HFFc6 (cell line): ENCODE measurements at places on chromosomes 3 and 15. TPM values are rescaled to one million over a fixed set of nuclear protein-coding genes. Genes with fewer than 3 reads are reported as not detected.

DNA sequence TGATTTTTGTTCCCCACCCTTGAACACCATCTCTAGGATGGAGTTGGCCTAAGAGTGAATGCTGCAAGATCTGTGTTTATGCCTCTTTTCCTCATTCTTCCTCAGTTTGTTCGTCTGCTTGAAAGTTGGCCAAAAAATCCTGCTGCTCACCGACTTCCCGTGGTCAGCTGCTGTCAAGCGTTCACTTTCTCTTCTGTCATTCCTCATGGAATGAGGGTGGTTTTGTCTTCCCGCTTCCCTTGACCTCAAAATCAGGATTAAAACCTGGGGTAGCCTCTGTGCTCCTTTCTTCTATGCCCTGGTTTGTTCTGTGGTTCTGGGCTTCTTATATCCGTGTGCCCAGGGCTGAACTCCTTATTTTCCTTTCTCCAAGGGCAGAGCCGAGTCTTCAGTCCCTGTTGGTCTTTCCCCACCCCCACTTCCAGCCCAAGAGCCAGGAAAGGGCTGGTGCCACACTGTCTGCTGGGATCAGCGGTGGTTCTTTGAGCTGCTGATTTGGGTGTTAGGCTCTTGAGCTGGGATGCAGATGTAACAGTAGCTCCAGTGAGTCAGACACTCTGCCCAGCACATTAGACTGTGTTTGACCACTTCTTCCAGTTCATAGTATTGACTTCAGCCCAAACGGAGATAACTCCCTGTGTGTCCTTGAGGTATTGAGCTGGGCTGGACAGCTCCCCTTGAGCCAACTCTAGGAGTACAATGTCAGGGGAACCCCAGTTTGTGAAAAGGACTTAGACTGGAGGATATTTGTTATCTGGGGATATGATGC is 2.3 kb downstream of the SERF2 start:
- DNase-seq, result peak; percentile 82
- peak overlapping the region; percentile 98 for H3K27ac ChIP-seq
- peaks cover 62% of the 10 kb centered on the region for H3K36me3 ChIP-seq
- H3K27me3 ChIP-seq, result peaks cover 13% of the 10 kb centered on the region
- peaks cover 61% of the 10 kb centered on the region for H3K4me1 ChIP-seq

Gene TEX9
- 0.66 to 1.4 TPM (median 1.1 TPM) in 3 replicates for total RNA-seq

GRCh38 chr3:187770224-187770623 is 25.0 kb upstream of the BCL6 start:
- DNase-seq, result no peak
- no peaks in the 10 kb centered on the region; the same call in 1 of the 2 replicates for H3K36me3 ChIP-seq
- peaks cover 32% of the 10 kb centered on the region for H3K4me1 ChIP-seq
- no peaks in the 10 kb centered on the region for H3K27me3 ChIP-seq

- H3K27me3 ChIP-seq, result no peaks in the 10 kb centered on the region; the same call in 1 of the 2 replicates
- H3K4me3 ChIP-seq, result no peak overlapping the region
- H3K36me3 ChIP-seq, result no peaks in the 10 kb centered on the region
Observed at GRCh38 chr3:26058901-26059321, 269.0 kb downstream of the OXSM start.

DNA sequence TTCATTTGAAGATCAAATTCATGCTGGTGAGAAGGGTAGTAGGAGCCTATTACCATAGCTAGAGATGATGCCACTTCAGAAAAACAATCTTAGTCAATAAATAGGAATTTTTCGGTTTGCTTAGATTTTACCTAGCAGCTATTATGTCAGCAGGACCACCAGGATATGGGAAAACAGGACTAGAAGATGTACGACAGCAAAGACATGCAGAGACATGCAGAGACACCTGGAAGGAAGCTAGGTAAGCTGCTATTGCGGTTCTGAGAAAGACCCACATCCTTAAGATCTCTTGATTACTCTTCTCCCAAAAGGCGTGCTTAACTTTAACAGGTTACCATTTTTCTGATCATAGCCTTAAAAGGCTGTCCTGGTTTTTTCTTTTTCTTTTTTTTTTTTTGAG is 64.8 kb upstream of the THSD4 start:
- H3K27me3 ChIP-seq, result 0 out of 2 replicates have a peak, but pooled peaks cover 2% of the 10 kb centered on the region
- H3K36me3 ChIP-seq, result peaks cover 28% of the 10 kb centered on the region
- no peak for DNase-seq
- H3K4me1 ChIP-seq, result peaks cover 92% of the 10 kb centered on the region
- peak overlapping the region; percentile 84 for H3K27ac ChIP-seq
- no peak overlapping the region for H3K4me3 ChIP-seq

- DNase-seq, result no peak
- H3K27me3 ChIP-seq, result peaks cover 12% of the 10 kb centered on the region
- H3K4me1 ChIP-seq, result peaks cover 38% of the 10 kb centered on the region
- H3K36me3 ChIP-seq, result peaks cover 68% of the 10 kb centered on the region
Observed at GRCh38 chr15:82536409-82537350, 3.6 kb downstream of the RPS17 start.

GRCh38 chr15:77085297-77085696 is 14.4 kb upstream of the TSPAN3 start:
- peak; percentile 20 for DNase-seq
- peaks cover 17% of the 10 kb centered on the region for H3K27me3 ChIP-seq
- no peaks in the 10 kb centered on the region for H3K36me3 ChIP-seq
- peaks cover 15% of the 10 kb centered on the region for H3K4me1 ChIP-seq
- no peak overlapping the region for H3K27ac ChIP-seq

Gene LRTM1
- not detected in 3 replicates for total RNA-seq

Gene SLC12A1
- not detected in 2 replicates for total RNA-seq

DNA sequence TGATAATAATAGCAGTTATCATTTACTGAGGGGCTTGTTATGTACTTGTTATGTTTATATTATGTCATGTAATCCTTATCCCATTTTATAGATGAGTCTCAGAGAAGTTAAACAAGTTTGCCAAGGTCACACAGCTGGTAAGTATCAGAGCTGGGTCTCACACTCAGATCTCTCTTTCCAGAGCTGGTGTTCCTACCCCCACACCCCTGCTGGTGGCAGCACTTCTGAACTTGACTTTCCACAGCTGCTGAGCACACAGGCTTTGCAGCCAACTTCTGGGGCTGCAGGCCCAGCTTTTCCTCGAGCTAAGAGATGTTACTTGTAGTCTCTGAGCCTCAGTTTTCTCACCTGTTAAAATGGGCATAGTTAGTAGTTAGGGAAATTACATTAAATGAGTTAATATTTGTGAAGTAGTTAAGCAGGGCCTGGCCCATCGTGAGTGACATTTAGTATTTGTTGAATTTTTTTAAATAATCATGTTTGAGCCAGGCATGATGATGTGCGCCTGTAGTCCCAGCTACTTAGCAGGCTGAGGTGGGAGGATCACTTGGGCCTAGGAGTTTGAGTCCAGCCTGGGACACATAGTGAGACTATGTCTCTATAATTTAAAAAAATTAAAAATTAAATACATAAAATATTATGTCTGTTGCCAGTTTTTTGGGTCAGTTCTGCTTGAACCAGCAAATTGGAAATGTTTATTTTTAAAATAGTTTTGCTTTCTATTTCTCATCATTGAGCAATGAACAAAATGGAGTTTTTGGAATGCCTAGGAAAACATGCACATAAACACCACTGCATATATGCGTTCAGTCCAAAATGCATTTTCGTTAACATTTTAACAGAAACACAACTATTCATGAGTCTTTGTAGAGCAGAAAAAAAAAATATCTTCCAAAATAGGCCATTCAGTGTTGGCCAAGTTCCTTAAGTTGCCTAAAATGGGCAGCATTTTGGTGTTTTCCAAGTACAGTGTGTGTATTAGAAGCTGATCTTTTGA is 87.3 kb downstream of the SMAD6 start:
- peaks cover 42% of the 10 kb centered on the region for H3K4me1 ChIP-seq
- DNase-seq, result peak; percentile 60
- H3K4me3 ChIP-seq, result no peak overlapping the region
- H3K36me3 ChIP-seq, result no peaks in the 10 kb centered on the region
- peak overlapping the region; percentile 74 for H3K27ac ChIP-seq

Gene TNNC1
- total RNA-seq, result 0.46 to 0.55 TPM in 2 of 3 replicates, not detected in the other

Gene P3H2
- 31.7 to 40.1 TPM (median 37.8 TPM) in 3 replicates for total RNA-seq

DNA sequence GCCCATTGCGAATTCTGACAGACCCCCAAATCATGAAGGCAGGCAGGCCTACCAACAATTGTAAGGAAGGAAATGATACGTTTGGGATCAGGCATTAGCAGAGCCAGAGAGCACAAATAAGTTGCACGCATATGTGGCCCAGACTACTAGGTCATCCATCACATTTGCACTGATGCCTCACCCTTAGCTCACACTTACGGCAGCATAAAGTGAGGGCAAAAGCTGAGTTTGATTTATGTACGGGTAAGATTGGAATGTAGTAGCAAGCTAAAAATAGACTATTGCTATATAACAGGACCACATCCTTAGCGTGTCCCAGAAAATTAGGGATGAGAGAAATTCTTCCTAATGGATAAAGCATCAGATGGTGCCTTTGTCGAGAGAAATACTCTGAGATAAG is 58.6 kb downstream of the QTRT2 start:
- H3K27ac ChIP-seq, result no peak overlapping the region
- no peak overlapping the region for H3K4me3 ChIP-seq
- H3K4me1 ChIP-seq, result peaks cover 21% of the 10 kb centered on the region
- H3K36me3 ChIP-seq, result no peaks in the 10 kb centered on the region

Gene ZNF662
- 1.2 TPM in 1 of 3 replicates, not detected in the others for total RNA-seq

- H3K4me1 ChIP-seq, result peaks cover 62% of the 10 kb centered on the region
- H3K27me3 ChIP-seq, result no peaks in the 10 kb centered on the region; the same call in 1 of the 2 replicates
- peak overlapping the region; percentile 89 for H3K4me3 ChIP-seq
- H3K27ac ChIP-seq, result peak overlapping the region; percentile 98
Observed at GRCh38 chr15:38073178-38073946, 138.9 kb downstream of the TMCO5A start.

GRCh38 chr15:41936649-41937567 is 35.4 kb downstream of the EHD4 start:
- peak overlapping the region; percentile 30; the same call in 1 of the 2 replicates for H3K27ac ChIP-seq
- H3K4me1 ChIP-seq, result peaks cover 76% of the 10 kb centered on the region
- DNase-seq, result no peak
- no peak overlapping the region for H3K4me3 ChIP-seq
- H3K36me3 ChIP-seq, result peaks cover 32% of the 10 kb centered on the region

Gene FRMD4B
- 0.03 TPM in 1 of 2 replicates, not detected in the other for total RNA-seq

GRCh38 chr15:72372361-72372760 is 3.5 kb downstream of the HEXA start:
- H3K36me3 ChIP-seq, result peaks cover 6% of the 10 kb centered on the region; the same call in 1 of the 2 replicates
- H3K4me1 ChIP-seq, result peaks cover 41% of the 10 kb centered on the region
- H3K4me3 ChIP-seq, result no peak overlapping the region
- no peak overlapping the region for H3K27ac ChIP-seq
- DNase-seq, result no peak
